ENCODE measurements at places on chromosomes 4 and X.

DNA sequence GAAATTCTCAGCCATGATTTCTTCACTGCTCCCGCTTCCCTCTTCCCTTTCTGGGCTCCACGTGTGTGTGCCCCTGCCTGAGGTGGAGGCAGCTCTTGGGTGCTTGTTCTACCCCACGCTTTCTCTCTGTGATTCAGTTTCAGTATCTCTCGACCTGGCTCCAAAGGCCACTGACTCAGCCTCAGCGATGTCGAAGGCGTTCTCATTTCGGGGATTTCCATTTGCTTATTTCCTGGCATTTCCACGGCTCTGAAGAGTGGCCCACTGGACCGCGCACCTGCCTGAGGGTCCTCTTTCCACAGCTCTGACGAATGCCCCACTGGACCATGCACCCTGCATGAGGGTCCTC is 52.4 kb downstream of the GAK start:
- H3K36me3 ChIP-seq = peaks cover 57% of the 10 kb centered on the region
- no peaks in the 10 kb centered on the region for H3K27me3 ChIP-seq
- peak; percentile 50 for DNase-seq
- H3K27ac ChIP-seq = peak overlapping the region; percentile 98
- H3K4me1 ChIP-seq = peaks cover 29% of the 10 kb centered on the region
- H3K4me3 ChIP-seq = peak overlapping the region; percentile 81

DNA sequence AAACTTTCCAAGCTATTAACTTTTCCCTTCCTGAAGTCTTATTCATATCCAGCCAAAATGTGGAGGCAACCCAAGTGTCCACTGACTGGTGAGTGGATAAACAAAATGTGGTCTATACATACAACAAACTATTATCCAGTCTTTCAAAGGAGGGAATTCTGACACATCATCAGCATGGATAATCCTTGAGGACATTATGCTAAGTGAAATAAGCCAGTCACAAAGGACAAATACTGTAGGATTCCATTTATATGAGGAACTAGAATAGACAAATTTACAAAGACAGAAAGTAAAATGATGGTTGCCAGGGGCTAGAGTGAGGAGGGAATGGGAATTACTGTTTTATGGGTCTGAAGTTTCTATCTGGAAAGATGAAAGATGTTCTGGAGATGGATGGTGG is 178.7 kb upstream of the PITX2 start:
- H3K4me3 ChIP-seq = no peak overlapping the region
- no peak overlapping the region for H3K27ac ChIP-seq
- no peaks in the 10 kb centered on the region for H3K36me3 ChIP-seq
- no peaks in the 10 kb centered on the region for H3K4me1 ChIP-seq
- no peaks in the 10 kb centered on the region for H3K27me3 ChIP-seq
- DNase-seq = no peak

- no peaks in the 10 kb centered on the region for H3K36me3 ChIP-seq
- H3K4me1 ChIP-seq = no peaks in the 10 kb centered on the region
- no peak overlapping the region for H3K27ac ChIP-seq
These were observed 396.8 kb downstream of the PACRGL start for GRCh38 chr4:21097026-21097425.

DNA sequence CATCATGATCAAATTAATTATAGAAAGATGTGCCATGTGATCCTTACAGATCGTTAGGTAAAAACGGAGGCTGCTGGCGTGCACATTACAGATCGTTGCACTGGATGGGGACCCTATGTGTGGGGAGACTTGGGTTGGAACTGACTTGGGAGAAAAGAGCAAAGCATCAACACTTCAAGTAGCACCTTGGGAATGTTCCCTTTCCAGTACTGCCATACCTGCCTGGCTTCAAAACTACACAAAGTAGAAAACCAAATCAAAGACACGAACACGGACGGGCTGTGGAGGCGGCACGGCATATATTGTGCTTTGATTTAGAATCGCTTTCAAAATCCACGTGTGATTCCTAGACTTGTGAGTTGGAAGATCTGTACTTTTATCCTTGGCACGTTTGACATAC is 898 bp downstream of the CMC4 start:
- H3K27ac ChIP-seq = peak overlapping the region; percentile 85
- DNase-seq = no peak
- peaks cover 40% of the 10 kb centered on the region for H3K4me1 ChIP-seq
- H3K27me3 ChIP-seq = no peaks in the 10 kb centered on the region
- H3K4me3 ChIP-seq = peak overlapping the region; percentile 77
- H3K36me3 ChIP-seq = peaks cover 27% of the 10 kb centered on the region

DNA sequence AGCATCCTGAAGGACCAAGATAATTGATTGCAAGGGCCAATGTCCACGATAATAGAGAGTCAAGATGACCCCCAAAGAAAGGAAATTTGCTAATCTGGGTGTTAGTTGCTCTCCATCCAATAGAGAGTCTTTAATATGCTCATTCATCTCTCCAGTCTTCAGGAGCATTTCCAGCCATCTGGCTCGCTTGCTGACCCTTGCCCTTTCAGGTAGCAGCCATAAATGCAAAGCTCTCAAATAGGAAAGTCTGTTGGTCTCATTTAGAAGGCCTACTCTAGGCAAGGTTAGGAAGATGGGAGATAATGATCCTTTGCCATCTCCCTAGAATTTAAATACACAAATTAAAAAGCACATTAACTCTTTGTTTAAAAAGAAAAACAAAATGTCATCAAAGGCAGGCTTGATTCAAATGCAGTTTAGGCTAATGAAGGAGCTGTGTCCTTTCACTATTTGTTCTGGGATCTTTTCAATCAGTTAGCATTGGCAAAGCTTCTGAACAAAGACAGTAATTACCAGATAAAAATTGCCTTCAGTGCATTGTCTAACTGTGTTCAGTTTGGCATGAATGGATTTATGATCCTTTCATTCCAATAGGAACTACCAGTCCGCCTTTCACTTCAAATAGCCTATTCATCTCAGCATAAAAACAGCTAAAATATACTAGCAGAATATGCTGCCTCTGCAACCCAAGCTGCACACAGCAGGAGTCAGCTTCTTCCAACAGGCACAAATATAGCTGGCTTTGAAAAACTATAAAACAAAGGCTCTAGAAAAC is 49.6 kb upstream of the ATXN3L start:
- no peaks in the 10 kb centered on the region for H3K27me3 ChIP-seq
- H3K27ac ChIP-seq = no peak overlapping the region
- H3K4me3 ChIP-seq = no peak overlapping the region
- no peaks in the 10 kb centered on the region for H3K36me3 ChIP-seq

- peaks cover 6% of the 10 kb centered on the region for H3K4me1 ChIP-seq
- H3K4me3 ChIP-seq = peak overlapping the region; percentile 58
- no peaks in the 10 kb centered on the region for H3K36me3 ChIP-seq
- no peak overlapping the region for H3K27ac ChIP-seq
These were observed 274 bp upstream of the ERVMER34-1 start for GRCh38 chr4:52751487-52751911.

- H3K27me3 ChIP-seq = no peaks in the 10 kb centered on the region
- H3K36me3 ChIP-seq = no peaks in the 10 kb centered on the region
- DNase-seq = no peak
- no peak overlapping the region for H3K4me3 ChIP-seq
- no peak overlapping the region for H3K27ac ChIP-seq
These were observed 61.3 kb downstream of the AFAP1 start for GRCh38 chr4:7878323-7878722.

- H3K27ac ChIP-seq = no peak overlapping the region
- H3K27me3 ChIP-seq = no peaks in the 10 kb centered on the region
- H3K4me3 ChIP-seq = no peak overlapping the region
- no peaks in the 10 kb centered on the region for H3K36me3 ChIP-seq
- no peaks in the 10 kb centered on the region for H3K4me1 ChIP-seq
These were observed 418.0 kb upstream of the PITX2 start for GRCh38 chr4:111040904-111041303.

- H3K36me3 ChIP-seq = no peaks in the 10 kb centered on the region
- H3K27me3 ChIP-seq = no peaks in the 10 kb centered on the region
- no peaks in the 10 kb centered on the region for H3K4me1 ChIP-seq
- no peak for DNase-seq
These were observed 738.0 kb upstream of the PITX2 start for GRCh38 chr4:111360906-111361305.

DNA sequence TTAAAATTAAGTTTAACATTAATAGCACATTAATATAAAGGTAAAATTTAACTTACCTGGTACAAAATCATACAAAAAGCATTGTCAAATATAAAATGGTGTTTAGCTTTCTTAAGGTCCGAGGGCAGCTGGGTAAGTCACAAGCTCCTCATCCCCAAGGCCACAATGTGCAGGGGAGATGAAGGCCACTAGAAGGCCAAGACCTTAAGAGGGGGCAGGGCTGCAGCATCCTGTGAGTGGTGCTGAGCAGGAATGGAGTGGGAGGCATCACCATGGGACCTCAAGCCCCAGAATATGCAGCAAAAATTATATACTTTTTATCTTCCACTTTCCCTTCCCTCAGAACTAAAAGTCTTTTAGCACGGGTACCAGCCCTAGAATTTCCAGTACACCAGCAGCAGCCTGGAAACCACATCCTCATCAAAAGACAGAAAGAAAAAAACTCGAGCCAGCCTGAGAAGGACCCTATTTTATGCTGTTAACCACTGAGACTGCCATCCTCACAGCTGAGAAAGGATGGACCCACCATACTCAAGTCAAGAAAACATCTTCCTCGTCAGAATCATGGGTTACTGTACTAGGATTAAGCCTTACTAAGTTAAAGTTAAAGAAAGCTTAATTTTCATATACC is 13.0 kb upstream of the RHOXF2 start:
- no peaks in the 10 kb centered on the region for H3K36me3 ChIP-seq
- peaks cover 16% of the 10 kb centered on the region for H3K4me1 ChIP-seq
- no peak overlapping the region for H3K27ac ChIP-seq
- no peaks in the 10 kb centered on the region for H3K27me3 ChIP-seq

DNA sequence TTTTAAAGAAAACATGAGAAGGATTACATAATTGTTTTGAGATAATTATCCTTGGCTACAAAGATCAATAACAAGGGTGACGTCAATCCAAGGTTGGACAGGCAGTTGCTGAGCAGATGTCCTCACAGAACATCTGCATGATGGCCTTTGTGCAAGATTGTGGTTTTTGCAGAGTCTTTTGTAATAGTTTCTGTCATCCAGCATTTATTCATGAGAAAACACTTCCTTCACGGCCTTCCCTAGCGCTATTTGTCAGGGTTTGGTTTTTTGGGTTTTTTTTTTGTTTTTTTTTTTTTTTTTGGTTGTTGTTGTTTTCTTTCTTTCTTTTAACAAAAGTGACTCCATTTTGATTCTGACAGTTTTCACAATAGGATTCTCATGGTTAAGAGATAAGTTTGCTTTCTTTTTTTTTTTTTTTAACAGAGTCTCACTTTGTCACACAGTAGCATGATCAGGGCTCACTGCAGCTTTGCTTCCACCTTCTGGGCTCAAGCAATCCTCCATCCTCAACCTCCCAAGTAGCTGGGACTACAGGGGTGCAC is 31.5 kb upstream of the ELF2 start:
- no peaks in the 10 kb centered on the region for H3K36me3 ChIP-seq
- H3K4me3 ChIP-seq = no peak overlapping the region
- no peak for DNase-seq
- peaks cover 7% of the 10 kb centered on the region for H3K27me3 ChIP-seq
- H3K4me1 ChIP-seq = peaks cover 9% of the 10 kb centered on the region

DNA sequence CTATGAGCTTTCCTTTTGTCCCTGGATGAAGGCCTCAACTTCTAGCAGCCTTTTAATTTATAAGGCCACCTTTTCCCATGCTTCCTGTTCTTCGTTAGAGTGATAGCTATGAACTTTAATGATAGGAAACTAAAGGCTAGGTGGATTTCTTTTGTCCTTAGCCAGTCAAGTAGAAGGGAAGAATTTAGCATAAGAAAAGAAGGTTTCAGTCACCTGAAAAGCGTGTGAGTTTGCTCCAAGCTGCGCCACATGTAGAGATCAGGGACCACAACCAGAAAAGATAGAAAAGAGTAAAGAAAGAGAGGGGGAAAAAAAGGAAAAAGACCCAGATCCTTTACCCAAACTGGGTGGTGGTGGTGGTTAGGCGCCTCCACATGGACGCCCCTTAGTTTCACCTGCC is 28.6 kb downstream of the LUZP4 start:
- no peak for DNase-seq
- H3K36me3 ChIP-seq = no peaks in the 10 kb centered on the region
- no peak overlapping the region for H3K4me3 ChIP-seq
- H3K27me3 ChIP-seq = no peaks in the 10 kb centered on the region

DNA sequence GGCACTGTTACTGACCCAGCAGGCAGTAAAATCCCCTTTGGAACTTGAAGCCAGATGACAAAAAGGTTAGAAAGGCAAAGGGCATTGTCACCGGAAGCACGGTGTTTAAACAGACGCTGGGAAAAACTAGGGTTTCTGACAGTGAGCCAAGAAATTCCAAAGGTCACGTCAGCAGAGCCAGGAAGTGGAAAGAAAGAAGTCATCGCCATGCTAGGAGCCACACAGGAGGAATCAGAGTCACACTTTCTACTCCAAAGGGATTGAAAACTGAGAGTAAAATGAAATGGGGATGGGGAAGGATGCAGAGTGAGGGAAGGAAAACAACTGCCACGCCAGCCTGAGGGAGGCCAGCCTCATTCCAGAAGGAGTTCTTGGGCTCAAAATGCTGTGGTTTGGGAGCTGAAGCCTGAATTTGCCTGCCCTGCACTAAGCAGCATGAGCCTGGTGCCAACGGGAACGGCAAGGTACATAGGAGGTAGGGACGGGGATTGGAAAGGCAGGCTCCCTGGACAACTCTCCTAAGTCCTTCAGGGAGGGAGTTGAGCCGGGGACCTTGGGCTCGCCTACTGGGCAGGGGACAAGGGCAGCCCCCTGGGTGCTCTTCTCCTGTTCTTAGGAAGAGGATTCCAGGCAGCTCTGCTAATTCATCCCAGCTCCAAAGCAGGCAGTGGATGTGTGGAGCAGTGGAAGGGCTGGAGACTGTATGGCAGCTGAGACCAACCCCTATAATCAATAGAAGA is 66.8 kb downstream of the SOWAHB start:
- H3K27me3 ChIP-seq = no peaks in the 10 kb centered on the region
- DNase-seq = no peak
- H3K36me3 ChIP-seq = no peaks in the 10 kb centered on the region
- no peak overlapping the region for H3K27ac ChIP-seq

DNA sequence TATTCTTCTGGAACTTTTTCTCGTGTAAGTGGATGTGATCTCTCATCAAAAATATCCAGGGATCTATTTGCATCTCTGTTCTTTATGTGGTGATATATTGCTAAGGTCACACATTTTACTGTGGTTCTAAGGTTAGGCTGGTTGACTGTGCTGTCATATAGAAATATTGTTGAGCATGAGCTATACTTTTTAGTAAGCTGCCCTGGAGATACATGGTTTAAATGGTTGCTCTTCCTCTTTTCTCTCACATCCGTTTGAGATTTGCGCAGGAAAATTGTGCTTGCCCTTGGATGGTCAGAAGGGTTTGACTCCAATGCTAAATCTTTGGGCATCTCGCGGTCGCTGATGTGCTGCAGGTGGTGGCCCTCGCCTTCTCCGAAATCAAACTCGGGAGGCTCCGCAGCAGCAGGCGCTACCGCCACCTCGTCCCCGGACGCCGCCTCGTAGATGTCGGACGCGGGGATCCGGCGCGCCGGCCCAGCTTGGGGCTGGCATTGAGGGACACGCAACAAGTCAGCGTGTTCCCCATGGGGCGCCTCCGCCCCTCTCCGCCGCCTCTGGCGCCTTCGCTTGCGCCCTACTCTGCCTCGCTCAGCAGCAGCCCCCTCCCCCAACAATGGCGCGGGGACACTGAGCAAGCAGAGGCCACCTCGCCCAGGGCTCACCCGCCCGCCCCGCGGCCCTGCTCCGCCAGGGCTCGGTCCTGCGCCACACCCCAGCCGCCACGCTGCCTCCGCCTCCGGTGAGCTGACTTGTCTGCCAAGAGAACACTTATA is 154.5 kb downstream of the MSN start:
- H3K27ac ChIP-seq = no peak overlapping the region
- DNase-seq = peak; percentile 9
- peaks cover 8% of the 10 kb centered on the region for H3K4me1 ChIP-seq
- no peaks in the 10 kb centered on the region for H3K36me3 ChIP-seq
- H3K27me3 ChIP-seq = peaks cover 14% of the 10 kb centered on the region

Measured in activated T-helper 2 cell treated with anti-CD3 and anti-CD28 coated beads, Interferon-gamma antibody, Interleukin-2, Interleukin-4, amounts not matched to agents 10 μg/mL and 5 μg/mL and 100 μg/mL, durations not matched to agents 14 hours and 24 hours and 36 hours (primary cell).